Tongue (tissue), 3 donors: ENCODE measurements at places on chromosomes 1 and 21. TPM values are rescaled to one million over a fixed set of nuclear protein-coding genes. Genes with fewer than 3 reads are reported as not detected.
A peak's percentile ranks its signal among the peaks of the same experiment; 100 is the strongest.

Gene HTR6
- not detected for total RNA-seq

Gene TMEM200B
- total RNA-seq = 11.0 TPM

Gene CD55
- total RNA-seq = 30.6 TPM

Gene NECTIN4
- total RNA-seq = 18.0 TPM

Gene HSPA6
- 10.2 TPM for total RNA-seq

Gene LRRC71
- not detected for total RNA-seq

Gene AMY2A
- not detected for total RNA-seq

Gene LCE4A
- not detected for total RNA-seq

DNA sequence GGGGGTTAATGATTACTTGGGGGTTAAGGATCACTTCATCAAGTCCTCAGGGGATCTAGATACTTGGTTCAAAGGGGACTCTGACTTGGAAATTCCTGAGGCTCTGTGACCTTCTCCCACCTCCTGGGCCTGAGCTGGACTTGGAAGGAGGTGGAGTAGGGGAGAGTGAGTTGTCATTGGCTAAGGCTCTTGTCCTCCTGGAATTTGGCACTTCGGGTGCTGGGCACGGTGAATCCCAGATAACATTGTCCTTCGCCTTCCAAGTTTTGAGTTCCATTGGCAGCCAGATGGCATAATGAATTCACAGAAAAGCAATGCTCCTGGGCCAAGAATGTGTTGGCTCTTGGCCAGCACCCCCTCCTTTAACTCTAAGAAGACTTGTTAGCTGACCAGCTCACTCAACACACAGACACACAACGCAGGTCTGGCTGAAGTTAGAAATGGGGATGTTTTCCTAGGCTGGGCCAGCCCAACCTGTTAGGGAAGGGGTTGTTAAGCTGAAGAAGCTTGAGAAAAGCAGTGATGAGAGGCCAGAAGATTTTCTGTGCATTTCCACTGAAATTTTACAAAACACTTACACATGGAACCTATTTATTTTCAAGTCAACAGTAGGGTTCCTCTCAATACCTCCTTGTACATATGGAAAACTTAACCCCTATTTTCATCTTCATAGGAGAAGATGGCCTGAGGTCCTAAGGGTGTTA lies 29.7 kb downstream of the SLC26A9 start:
- peak; percentile 90 for DNase-seq

DNA sequence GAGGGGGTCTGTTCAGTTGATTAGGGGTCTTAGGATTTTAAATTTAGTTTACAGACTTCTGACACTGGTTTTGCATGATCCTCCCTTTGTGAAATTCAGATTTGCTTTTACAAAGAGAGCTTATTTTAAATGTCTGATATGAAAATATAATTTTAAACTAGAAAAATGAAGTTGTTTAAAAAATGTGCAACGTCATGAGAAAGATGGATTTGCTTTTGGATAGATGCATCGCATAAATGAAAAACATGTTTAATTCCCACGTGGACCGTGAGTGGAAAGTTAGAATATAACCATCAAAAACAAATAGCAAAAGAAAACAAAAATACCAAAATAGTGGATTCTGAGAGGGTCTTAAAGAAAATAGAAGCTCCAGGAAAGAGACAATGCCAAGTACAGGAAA lies 2.0 kb upstream of the OR2T3 start:
- DNase-seq = no peak

GRCh38 chr1:91952187-91952586 lies 3.0 kb downstream of the BRDT start:
- no peak for DNase-seq

GRCh38 chr1:156591181-156591431 lies 470 bp upstream of the NAXE start:
- no peak for DNase-seq

DNA sequence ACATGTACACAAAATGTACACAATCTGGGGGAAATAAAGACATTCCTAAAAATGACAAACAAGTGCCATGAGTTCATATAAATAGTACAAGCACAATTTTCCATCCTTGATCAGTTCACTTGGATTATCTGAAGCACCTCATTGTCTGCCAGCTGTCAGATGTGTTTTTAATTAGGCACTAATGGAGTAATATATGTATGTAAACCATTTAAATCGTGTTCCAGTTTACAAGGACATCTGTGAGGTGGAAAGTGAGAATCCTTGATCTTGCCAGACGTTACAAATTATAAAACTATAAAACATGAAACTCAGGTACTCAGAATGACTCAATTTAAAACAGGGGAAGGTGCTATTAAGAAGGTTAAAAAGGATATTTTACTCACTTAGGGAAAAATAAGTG lies 1312.2 kb downstream of the PLA2G4A start:
- no peak for DNase-seq

DNA sequence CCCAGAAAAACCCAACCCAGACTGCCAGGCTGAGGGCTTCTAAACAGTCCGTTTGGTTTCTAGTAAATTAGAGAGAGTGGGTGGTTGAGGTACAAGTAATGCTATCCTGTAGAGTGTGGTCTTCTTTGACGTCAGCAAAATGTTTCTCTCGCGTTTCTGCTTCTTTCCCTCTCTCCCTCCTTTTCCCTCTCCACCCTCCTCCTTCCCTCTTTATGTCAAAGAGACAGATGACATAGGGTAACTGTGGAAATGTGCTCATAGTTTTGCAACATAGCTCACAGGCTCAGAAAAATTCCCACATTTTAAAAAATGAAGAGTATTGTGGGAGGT lies 158.3 kb downstream of the TOMM20 start:
- DNase-seq = peak; percentile 79

DNA sequence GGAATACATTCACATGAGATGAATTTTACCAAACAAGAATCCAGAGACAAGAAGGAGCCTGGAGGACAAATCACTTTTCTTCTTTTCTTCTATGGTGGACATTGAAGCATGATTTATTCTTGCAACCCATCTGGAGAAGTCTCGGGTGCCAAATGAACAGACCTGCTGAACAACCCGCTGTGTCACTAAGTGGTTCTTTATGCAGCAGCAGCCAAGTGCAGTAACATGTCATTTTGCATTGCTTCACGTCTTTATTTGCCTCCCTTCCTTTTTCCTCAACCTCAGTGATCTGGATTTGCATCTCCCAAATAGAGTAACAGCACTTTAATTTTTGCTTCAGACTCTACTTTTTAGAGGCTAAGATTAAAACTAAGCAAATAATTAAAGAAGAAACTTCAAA lies 50.0 kb upstream of the TENT5C start:
- no peak for DNase-seq

GRCh38 chr1:32363713-32364112 lies 1.4 kb downstream of the TSSK3 start:
- DNase-seq = no peak

DNA sequence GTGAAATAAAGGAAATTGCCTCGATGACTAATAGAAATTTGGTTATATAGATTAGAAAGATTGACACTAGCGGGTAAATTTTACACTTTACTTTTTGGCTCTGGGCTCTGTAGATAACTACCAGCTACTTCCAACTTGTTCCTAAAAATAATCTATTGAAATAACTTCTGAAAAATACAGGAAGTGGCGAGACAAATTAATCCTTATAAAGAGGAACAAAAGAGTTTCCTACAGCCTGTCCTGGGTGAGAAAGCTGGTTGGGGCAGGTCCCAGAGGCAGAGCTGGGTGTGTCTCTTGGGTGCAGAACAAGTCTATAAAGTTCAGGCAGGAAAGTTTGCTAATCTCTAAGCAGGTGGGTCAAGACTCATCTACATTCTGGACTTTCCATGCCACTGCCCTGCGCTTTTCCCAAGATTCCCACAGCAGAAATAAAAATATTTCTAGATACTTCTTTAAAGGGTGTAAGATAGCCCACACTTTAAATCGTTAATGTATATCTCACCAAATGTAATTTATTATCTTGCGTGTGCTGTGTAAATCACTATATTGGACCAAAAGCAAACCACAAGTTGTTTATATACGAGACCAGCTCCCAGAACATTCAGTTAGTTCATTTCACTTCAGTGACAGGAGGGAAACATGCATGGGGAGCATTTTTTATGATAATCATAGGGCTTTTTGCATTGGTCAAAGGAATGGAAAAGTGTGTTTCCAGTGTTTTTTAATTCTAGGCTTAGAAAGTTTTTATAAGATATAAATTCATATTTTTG lies 70.1 kb upstream of the NRIP1 start:
- DNase-seq = no peak

GRCh38 chr1:100076319-100076718 lies 56.4 kb downstream of the SASS6 start:
- no peak for DNase-seq

- peak; percentile 43 for DNase-seq
Observed at GRCh38 chr1:182739545-182739944, 50.0 kb upstream of the NPL start.

- peak; percentile 99 for DNase-seq
Observed at GRCh38 chr1:162696286-162696862, 64.1 kb downstream of the DDR2 start.

DNA sequence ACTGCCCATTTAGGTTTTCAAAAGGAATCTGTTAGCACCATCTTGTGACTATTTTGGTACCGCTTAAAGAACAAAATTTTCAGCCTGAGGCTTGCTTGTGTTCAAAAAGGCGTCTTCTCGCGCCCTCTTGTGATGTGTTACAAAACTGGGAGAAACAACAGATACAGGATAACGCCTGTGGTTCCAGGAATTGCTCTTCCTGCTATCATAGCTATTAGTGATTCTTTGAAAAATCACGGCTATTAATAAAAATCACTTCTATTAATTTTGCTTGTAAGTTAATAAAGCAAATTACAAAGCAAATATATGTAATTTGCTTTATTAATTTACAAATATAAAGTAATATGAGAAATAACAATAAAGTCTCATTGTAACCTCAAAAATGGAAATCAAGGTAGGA lies 82.2 kb upstream of the ABCD3 start:
- DNase-seq = peak; percentile 96

DNA sequence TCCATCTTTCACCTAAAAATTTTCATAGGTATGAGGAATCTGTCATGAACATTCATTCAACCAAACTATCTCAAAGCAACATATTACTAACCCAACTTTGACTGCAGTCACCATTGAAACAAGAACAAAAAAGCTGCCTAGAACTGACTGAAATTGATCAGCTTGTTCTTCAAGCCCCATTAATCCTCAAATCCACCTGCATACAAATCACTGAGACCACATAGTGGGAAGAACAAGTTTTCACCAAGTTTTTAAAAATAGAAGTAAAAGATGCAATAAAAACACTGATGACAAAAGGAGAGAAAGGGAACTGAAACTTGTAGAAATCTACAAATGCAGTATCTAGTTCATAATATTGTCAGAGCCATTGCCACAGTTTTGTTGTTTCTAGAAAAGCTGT lies 6.1 kb downstream of the SORT1 start:
- DNase-seq = no peak

DNA sequence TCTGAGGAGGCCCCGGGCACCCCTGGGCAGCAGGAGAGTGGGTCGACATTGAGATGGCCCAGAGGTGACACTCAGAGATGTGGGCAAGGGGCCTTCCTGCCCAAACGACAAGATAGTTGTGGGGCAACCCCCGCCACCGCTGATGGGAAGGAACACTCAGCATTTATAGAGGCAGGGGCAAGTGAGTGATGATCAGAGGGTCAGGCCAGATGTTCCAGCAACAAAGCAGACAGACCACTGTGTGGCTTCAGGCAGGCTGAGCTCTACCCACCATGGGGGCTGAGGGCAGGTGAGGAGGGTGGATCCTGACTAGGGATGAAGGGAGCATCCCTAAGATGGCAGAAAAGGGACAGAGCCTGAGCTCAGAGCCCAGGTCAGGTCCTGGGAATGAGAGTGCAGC lies 362.7 kb downstream of the PTPRU start:
- no peak for DNase-seq

DNA sequence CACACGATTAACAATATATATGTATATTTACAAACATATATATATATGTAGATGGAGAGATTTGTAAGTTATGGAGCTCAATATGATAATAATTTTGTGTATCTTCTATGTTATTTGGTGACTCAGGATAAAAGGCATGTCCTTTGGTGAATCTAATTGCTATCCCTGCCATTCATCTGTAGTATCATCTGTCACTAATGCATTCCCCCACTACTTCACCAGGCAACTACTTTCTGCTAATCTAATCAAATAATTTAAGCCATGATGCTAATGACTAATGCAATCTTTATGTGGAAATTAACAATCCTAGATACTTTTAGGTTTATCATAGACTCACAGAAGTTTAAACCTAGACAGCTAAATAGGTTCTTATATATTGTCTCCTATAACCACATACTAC lies 1074.5 kb downstream of the PLA2G4A start:
- no peak for DNase-seq

DNA sequence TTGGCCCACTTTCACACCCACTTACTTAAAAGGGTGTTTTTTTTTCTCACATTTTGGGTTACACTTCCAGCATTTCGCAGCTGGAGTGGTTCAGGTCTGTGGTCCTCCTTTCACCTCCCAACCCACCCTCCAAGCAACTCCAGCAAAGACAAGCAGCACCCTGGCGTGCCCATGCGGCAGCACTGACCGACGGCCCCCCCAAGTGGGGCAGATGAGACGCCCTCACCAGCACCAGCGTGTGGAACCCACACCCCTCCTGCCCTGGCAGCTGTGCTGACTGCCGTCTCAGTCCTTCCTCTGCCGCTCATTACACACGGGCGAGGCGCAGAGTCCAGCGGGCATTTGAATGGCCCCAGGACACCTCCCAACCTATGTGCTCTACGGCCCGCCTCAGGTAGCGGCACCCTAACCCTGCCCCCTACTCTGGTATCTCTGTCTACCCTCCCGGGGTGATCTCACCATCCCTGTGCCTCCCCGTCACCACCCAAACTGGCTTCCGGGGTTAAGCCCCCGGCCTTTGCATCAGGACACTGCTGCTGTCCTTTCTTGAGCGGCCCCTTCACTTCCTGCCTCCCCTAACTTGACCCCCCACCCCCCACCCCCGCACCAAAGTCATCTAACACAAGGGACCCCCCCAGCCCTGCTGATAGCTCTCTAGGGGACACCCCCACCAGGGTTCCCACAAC lies 10.9 kb downstream of the LSS start:
- DNase-seq = no peak

GRCh38 chr1:226872437-226872836 lies 2.0 kb downstream of the PSEN2 start:
- DNase-seq = peak; percentile 90

DNA sequence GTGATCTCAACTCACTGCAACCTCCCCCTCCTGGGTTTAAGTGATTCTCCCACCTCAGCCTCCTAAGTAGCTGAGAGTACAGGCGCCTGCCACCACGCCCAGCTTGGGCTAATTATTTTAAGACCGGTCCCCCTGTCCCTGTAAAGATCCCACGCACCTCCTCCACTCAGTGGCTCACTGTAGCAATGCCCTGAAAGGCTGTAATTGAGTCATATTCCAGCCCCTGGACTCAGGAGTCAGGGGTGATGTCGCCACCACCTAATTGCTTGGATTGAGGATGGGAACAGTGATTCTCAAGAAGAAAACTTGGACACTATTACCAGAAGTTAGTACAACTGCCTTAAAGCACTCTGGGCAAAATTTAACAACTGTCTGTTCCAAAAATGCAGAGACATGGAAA lies 3.1 kb upstream of the EDARADD start:
- DNase-seq = no peak
